ENCODE measurements at places on chromosomes 3 and 15. TPM values are rescaled to one million over a fixed set of nuclear protein-coding genes. Genes with fewer than 3 reads are reported as not detected.

DNA sequence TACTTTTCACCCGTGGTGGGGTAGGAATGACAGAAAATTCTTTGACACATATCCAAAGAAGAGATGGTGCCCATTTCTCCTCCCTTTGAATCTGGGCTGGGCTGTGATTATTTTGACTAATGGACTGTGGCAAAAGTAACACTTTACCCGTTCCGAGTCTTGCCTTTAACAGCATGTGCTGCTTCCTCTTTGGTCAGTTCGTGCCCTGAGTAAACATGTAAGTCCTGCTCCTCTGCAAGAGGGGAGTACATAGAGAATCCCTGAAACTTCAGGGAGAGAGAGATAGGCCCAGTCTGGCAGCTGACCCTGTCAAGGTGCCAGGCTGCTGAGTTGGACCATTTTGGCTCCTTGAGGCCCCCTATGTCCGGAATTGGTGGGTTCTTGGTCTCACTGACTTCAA is 243.1 kb downstream of the EPHB1 start:
- no peak for DNase-seq

GRCh38 chr3:188067932-188068331 is 86.0 kb upstream of the LPP start:
- peak; percentile 81 for DNase-seq

- DNase-seq: peak; percentile 35
Observed at GRCh38 chr15:92693691-92694331, 38.2 kb upstream of the FAM174B start.

- no peak for DNase-seq
Observed at GRCh38 chr3:33590541-33590940, 127.5 kb downstream of the CLASP2 start.

DNA sequence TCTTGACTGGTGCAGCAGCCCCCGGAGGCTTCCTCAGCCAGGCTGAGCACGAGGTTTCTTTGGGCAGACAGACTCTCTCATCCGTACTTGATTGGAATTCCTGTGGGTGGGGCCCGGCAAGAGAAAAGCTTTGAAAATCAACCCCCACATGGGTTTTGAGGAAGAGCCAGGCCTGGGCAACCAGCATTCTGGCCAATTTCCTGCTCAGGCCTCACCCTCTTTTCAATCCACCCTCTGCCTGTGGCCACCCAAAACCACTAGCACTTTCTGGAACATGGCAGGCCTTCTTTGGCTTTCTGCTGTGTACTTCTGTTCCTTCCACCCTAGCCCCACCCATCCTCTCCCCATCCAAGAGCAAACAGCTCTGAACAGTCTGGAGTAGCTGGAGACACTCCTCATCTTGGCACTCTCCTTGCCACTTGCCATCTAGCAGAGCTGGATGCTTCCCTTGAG is 5.9 kb downstream of the MYO5C start:
- DNase-seq: peak; percentile 64

- no peak for DNase-seq
Observed at GRCh38 chr3:121018917-121019321, 110.9 kb downstream of the STXBP5L start.

DNA sequence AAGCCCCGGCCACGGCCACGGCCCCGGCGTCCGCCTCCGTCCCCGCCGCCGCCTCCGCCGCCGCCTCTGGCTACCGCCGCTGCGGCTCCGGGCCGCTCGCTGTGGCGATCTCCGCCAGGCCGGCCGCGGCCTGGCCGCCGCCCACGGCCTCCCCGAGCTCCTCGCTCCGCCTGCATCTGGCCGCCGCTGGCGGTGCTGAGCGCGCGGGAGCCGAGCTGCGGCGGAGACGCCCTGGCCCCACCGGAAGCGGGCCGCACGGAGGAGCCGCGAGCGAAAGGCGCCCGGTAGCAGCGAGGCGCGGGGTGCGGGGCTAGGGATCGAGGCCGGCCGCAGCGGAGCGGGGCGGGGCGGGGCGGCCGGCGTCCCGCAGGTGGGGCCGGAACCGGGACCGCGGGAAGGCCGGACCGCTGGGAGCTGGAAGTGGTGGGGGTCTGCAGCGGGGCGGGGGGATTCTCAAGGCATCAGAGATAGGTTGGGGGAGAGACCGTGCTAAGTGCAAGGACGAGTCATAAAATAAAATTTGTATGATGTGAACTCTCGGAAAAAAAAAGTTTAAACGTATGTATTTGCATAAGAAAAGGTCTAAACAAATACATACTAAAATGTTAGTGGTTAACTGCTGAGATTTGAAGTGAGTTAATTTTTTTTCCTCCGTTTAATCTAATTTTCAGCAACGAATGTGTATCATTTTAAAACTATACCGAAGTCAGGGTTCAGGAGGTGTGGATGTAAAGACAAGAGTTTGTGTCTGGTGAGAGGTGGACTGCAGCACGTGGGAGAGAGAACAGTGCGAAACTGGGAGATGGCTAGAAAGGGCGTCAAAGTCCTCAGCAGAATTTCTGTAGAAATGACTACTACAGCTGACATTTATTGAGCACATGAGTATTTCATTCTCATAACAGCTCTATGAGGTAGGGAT is at the start of gene AVEN:
Gene AVEN (minus strand): TSS at position 334 of the 919 bp plus-strand sequence. CDS start 158 bp downstream, at position 176.
- DNase-seq: peak; percentile 67

DNA sequence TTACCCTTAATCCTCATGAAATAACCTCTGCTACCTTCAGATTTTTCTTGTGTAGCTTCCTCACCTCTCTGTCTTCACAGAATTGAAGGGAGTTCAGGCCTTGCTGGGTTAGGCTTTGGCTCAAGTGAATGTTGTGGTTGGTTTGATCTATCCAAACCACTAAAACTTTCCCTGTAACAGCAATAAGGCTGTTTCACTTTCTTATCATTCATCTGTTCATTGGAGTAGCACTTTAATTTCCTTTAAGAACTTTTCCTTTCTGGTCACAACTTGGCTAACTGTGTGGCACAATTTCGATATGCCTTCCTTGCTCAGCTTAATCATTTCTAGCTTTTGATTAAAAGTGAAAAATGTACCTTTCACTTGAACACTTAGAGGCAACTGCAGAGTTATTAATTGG is 129.8 kb downstream of the NR1I2 start:
- no peak for DNase-seq

The SLC12A1 gene
- total RNA-seq: 0.10 TPM

The CHRM5 gene
- total RNA-seq: not detected

DNA sequence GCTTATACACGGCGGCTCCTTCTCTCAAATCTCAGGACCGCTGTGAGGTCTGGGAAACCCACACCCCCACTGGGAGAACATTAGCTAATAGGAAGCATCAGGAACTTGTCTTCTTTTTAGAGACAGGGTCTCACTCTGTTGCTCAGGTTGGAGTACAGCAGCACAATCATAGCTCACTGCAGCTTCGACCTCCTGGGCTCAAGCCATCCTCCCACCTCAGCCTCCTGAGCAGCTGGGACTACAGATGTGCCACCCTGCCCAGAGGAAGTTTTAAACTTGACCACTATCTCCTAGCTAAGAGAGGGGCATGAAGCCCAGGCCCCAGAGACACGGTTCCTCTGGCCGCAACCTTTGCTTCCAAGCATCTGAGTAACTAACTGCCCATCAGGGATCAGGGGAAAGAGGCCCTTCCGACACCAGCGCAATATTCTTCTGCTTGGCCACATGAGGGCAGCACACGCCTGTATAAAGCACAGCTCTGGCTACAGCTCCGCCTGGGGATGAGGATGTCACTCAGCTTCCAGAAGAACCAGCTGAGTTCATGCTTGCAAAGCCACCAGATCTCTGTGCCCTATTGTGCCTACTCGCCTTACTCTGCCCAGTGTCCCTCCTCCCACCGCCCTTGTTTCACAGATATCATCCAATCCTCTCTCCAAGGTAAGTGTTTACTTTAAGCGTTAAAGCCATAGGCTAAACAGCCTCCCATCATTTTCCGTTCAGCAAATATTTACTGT is 57.6 kb upstream of the SLC6A11 start:
- DNase-seq: peak; percentile 67

DNA sequence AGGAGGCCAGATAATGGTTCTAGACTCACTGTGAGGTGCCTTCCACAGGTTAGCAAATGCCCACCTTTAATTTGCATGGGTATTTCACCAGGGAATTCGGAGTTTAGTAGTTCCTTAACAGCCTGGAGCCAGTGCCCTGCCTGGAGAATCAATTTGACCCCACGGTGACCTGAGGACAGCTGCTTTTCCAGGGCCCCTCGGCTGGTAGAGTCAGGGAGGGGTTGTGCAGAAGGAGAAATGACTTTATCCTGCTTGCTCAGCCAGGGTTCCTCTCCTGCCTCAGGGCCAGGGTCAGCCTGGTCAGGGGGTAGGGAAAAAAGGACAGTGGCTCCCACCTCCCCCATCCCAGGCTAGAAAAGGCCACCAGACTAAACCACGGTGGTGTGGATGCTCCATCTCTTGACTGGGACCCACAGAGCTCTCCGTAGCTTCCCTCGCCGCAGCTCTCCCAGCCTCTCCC is 12.0 kb downstream of the DLL4 start:
- DNase-seq: no peak

The BNC1 gene
- 8.8 TPM for total RNA-seq

The CP gene
- 0.39 TPM for total RNA-seq

GRCh38 chr3:166275024-166275390 is 437.8 kb upstream of the BCHE start:
- DNase-seq: no peak

DNA sequence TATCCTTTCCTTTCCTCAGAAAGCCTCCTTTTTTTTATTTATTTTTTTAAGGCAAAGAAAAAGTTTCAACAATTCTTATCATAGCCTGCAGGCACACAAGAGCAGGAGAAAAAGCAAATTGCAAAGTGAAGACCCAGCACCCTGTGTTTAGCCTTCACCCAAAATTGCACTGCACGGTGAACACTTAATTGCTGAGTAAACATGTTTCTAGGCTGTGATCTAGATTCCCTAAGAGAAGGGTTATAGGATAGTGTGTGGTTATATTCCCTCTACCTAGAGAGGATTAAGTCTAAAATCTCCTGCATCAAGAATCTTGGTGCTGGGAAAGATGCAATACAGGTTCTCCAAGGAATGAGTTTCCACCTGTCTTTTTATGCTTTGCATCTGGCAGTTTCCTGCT is 70.2 kb upstream of the BFSP2 start:
- DNase-seq: no peak

The GPR176 gene
- 50.8 TPM for total RNA-seq

The CKMT1B gene
- total RNA-seq: not detected

DNA sequence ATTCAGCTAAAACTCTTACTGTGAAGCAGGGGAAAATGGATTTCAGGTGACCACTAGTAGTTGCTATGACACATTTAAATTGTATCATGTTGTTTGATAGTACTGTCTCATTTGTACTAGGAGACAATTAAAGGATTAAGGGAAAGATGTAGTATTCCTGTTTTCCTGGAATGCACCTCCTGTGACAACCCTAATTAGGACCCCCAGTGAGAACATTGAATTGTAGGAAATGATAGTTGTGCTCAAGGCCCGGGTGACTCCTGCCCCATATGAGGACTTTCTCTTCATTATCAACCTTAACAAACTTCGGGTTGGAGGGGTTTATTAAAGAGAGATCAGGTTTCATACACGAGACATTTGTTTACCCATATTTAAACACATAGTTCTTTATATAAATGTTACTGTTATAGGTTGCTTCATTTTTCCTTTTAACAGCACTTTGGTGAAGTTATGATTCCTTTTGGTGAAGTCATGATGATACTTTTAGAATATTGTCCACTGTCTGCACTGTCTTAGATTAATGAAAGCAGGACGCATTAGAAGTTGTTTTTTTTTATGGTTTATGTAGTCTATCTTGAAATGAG is 392.6 kb upstream of the NAALADL2 start:
- DNase-seq: no peak

- no peak for DNase-seq
Observed at GRCh38 chr3:150351398-150351797, 56.7 kb upstream of the TSC22D2 start.

DNA sequence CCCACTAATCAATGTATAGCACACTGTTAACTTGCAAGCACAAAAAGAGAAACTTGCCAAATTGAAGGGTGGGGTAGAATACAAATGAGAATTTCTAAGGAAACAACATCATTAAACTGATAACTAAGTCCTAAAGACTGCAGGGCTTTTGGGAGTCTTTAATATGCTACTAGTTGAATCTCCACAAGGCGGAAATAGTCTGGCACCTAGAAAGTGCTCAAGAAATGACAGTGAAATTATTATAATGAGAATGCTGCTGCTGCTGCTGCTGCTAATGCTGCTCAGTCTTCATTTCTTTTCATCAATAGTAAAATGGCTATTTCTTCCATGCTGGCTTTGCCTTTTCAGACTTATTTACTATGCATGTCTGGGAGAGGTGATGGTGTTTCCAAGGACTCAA is 91.8 kb downstream of the BTD start:
- DNase-seq: peak; percentile 21

DNA sequence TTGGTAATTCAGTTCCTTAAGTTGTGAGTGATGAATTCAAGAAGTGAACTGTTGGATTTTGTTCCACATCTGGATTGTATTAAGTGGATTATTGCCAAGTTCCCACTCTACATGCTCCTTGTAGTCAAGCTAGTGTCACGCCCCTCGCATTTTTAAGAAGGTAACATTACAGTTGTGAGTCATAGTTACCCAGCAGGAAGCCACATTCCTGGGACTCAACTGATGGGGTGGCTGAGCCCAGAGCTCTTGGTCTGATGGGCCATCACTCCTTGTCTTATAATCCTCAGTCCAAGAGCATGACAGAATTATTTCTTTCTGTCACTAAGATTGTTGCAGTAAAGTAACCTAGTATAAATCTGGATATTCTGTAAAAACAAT is 102.7 kb downstream of the PTPRG start:
- peak; percentile 99 for DNase-seq

- no peak for DNase-seq
Observed at GRCh38 chr3:72129501-72130094, 344.6 kb upstream of the PROK2 start.

DNA sequence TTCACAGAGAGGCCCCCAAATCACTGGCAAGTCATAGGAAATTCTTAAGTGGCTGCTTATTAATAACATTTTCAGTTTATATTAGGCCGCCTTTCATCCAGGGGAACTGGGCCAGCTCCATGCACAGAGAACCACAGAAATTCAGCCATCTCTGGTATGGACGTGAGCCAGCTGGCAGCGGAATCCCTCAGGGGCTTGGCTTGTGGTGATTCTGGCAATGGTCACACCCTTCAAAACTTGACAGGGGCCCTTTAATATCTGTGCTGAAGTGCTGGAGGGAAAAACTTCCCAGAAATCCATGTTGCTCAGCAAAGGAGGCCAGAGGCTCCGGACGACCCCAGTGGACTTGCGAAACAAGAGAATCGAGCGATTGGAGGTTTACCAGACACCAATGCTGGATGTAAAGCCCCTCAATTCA is 11.3 kb downstream of the PRICKLE2 start:
- DNase-seq: peak; percentile 95

- no peak for DNase-seq
Observed at GRCh38 chr3:34207002-34207401, 408.6 kb downstream of the PDCD6IP start.

GRCh38 chr3:112333381-112334317 is 693 bp downstream of the CD200 start:
- peak; percentile 8 for DNase-seq

GRCh38 chr3:165653130-165653778 is 184.0 kb downstream of the BCHE start:
- DNase-seq: no peak

DNA sequence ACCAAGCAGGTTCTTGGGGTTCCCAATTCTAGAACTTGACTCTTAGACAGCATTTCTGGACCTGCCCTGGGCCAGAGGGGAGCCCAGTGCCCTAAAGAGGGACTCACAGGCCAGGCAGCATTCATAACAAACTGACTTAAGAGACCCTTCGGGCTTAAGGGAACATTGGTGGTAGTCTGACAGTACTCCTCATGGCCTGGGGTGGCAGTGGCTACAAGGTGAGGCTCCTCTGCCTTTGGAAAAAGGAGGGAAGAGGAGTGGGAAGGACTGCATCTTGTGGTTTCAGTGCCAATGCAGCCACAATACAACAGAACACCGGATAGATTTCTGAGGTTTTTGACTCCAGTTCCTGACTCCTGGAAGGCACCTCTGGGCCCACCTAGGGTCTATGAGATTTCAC is 172.2 kb upstream of the STRIT1 start:
- DNase-seq: no peak

The GABRG3 gene
- total RNA-seq: not detected

The DUT gene
- 139 TPM for total RNA-seq
